ENCODE measurements at places on chromosomes 12 and 14.

DNA sequence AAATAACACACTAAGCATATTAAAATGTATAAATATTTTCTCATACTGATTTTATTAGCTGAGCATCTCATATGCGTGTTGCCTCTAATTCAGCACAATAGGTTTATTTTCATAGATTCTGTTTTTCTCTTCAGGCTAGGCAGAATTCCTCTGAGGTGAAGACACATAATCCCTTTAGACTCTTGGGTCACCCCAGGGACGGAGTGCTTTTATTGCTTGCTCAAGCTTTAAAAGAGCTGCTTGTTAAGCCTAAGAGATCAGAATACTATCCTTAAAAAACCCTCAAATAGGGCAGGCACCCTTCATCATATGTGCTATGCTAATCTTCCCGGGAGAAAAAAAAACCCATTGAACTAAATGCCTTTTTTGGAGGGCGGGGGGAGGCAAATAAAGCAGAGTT, 390.1 kb downstream of the KCNH5 start:
- DNase-seq, result no peak

DNA sequence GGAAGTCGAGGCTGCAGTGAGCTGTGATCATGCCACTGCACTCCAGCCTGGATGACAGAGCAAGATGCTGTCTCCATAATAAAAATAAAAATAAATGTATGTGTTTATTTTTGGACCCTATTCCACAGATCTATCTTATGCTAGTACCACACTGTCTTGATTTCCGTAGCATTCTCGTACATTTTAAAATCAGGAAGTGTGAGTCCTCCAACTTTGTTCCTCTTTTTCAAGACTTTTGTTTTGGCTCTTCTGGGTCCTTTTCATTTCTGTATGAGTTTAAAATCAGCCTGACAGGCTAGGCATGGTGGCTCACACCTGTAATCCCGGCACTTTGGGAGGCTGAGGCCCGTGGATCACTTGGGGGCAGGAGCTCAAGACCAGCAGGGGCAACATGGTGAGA, 25.8 kb downstream of the DAO start:
- no peak for DNase-seq

DNA sequence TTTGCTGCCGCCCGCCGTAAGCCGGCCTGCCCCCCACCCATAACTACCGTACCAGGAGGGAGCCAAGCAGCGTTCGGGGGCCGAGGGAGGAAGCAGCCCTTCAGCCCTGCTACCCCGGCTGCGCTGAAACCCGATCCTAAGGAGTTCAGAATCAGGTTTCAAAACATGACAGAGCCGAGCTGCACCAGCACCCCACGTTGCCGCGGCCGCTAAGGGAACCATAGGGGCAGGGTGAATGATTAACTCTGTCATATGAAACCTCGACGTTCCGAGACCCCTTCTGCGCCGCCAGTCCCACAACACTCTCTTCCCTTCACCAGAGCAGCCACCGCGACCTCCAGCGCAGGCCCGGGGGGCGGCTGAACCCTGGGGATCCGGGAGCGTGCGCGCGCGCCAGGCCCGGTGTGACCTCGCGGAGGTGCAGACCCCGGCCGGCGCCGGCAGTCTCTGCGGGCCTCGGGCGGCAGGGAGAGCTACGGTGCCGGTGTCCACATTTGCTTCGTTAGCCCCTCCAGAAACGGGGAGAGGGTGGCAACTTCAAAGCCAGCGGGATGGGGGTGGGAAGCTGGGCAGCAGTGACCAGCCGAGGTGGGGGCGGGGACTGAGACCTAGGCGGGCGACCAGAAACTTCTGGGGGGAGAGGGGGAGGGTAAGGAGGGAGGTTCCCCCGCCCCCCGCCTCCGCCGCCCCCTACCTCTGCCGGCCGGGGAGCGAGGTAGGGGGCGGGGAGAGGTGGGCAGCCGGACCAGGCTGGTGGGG, 1.6 kb downstream of the SIX4 start:
- DNase-seq, result no peak

DNA sequence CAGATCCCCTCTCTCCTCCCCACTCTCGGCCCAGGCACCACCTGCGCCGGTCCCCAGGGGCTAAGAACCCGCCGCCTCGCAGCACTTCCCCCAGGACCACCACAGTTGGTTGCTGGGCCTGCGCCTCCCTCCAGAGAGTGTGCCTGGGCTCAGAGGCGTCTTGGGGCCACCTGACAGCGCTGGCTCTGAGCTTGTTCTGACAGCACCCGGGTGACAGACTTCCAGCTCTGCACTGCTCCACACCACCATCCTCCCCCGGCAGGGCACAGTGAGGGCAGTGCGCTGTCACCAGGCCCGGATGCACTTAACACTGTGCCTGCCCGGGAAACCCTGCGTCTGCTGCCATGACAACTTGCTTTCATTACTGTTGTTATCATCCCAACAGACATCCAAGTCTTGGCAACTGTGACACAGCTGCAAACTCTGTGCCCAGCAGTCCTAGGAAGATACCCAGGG, 6.6 kb downstream of the BRF1 start:
- peak; percentile 42 for DNase-seq

DNA sequence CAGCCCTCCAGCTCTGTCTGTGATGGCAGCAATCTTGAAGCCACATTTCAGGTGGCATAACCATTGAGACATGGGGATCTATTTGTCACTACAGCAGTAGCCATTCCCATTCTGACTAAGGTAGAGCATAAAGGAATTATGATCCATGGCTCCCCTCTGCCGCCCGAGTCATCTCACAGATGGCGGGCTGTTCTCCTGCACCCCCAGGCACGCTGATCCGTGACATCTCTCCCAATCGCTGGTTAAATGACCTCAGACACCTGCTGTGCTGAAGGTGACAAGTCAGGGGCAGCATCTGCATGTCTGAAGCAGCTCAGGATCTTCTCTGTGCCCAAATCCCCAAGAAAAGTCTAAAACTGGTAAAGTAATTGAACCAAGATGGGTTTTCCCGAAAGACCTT, 124.3 kb downstream of the ZFP36L1 start:
- no peak for DNase-seq

GRCh38 chr12:104535369-104535768, 78.6 kb downstream of the CHST11 start:
- no peak for DNase-seq

DNA sequence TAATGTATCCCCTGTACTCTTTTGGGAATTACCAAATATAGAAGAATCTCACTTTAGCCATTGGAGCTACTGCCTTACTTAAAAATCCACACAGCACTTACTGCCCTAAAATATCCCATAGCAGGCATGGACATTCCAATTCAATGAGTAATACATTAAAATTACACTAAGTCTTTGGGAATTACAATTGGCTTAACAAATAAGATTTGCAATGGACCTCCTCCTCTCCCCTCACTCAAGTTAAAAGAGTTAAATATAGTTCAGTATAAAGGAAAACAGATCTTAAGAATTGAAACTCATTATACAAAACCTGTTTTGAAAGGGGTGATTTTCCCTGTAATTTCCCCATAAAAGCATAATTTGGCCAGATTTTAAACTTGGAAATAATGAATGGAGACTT, 477.1 kb downstream of the SLC16A7 start:
- DNase-seq, result no peak

- DNase-seq, result no peak
Observed at GRCh38 chr12:104710940-104711689, 247.0 kb downstream of the SLC41A2 start.

- DNase-seq, result peak; percentile 30
Observed at GRCh38 chr12:26097046-26097878, 27.6 kb downstream of the BHLHE41 start.

GRCh38 chr14:53510281-53510912, 357.3 kb upstream of the DDHD1 start:
- DNase-seq, result no peak

- peak; percentile 49 for DNase-seq
Observed at GRCh38 chr14:105528586-105529318, 2.4 kb downstream of the TMEM121 start.

GRCh38 chr14:23562822-23563472, 4.6 kb downstream of the AP1G2 start:
- peak; percentile 43 for DNase-seq

DNA sequence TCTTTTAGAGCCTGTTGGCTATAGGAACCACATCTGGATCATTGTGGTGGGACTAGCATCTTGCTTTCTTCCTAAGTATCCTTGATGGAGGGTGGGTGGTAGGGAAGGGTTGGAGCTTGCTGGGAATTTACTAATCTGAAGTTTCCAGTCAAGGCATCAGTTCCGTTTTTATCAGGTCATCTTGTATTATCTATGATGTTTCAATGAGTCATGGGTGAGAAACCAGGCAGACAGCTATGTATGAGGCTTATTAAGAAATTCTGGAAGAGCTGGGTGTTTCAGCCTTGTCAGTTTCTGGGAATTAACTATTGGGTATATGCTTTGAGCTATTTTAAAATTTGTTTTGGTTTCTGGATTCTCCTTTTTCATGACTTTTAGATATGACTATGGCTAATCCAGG, 11.3 kb downstream of the TSFM start:
- DNase-seq, result no peak

DNA sequence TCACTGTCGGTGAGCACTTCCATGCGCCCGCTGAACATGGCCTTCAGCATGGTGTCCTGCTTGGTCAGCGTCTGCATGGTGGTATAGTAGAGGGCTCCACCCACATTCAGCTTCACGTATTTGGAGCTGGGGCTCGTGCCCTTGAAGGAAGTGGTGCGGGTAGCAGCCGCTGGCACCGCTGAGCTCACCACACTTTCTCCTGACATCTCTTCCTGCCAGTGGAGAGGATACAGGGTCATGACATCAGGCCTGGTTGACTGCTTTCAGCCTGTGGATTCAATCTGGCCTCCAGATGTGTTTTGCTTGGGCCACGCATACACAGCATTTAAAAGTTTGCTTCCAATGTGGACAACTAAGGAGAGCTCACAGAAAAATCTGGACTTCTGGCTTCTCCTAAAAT, 7.6 kb downstream of the KCTD10 start:
- no peak for DNase-seq

DNA sequence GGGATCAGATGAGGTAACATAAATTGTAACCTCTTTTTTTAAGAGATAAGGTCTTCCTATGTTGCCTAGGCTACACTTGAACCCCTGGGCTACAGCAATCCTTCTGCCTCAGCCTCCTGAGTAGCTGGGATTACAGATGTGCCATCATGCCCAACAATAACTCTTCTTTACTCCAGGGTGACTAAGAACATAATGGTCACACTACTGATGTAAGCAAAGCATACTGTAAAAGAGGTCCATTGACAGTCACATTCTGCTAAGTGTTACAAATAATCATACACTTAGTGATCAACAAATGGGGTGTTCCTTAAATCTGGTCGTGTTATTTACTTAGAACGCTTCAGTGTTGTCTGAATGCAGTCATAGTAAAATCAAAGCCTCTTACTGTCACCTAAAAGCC, 68.9 kb downstream of the EPS8 start:
- DNase-seq, result no peak

DNA sequence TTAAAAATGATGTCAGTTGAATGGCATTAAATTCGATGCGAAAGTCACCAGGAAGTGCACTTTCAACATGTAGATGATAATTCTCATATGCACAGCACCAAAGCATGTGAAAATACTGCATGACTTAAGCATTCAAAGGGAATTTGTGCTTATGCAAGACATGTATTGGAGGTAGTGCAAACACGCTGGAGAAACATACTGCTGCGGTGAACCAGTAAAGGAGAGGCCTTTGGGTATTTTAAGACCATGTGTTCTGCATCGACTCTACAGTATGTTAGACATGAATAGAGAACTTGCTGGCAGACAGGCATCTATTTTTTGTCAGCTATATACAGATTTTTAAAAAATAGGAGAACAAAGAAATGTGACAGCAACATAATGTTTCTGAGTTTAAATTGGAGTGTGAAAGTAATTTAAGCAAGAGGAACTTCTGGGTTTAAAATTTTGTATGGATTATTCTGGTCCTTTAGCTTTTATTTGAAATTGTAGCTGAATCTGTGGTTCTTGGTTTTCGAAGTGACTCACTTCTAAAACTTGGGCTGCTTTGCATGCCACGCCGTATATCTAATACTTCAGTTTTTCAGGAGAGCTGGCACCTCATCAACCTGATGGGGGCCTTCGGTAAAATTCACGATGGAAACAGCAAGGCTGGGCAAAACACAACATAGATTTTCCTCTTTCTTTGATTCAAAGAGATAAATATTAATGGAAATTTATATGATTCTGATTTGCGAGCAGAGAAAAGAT, 408.7 kb downstream of the APAF1 start:
- DNase-seq, result no peak

DNA sequence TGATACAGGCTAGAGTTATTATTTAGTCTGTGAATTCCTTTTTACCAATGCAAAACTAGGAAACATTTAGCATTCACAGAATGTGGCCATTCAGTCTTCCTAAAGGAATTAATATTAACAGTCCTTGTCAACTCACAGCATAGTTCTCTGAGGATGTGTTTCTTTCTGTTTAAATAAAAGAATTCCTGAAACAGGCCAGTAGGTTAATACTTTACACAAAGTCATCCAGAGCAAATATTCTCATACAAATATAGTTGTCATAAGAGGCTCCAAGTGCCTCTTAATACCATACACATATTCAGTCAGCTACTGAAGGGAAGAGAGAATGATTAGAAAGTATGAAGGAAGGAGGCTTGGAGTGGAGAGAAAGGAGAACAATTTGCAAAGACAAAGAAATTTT, 120.1 kb downstream of the LMNTD1 start:
- no peak for DNase-seq

GRCh38 chr12:49538510-49539403, at the start of gene KCNH3:
Gene KCNH3, plus strand, starts transcription at chr12:49539030. Its CDS starts 387 bp downstream, at chr12:49539417.
- DNase-seq, result peak; percentile 85

DNA sequence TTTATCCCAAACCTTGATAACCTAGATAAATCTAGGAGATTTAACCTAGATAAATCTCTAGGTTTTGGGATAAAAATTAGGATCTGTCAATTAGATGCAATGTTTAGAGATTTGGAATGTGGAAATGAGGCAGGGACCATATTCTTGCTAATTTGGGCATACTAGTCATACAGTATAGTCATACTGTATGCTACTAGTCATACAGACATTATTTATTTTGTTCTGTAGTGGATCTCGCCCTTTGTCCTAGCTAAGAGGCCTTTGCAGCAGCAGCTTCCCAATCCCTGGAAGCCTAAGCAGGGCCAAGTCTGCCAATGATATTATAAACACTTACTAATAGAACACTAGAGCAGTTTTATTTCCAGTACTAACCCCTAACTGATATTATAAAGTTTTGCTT, 136.4 kb downstream of the CEP128 start:
- DNase-seq, result no peak

DNA sequence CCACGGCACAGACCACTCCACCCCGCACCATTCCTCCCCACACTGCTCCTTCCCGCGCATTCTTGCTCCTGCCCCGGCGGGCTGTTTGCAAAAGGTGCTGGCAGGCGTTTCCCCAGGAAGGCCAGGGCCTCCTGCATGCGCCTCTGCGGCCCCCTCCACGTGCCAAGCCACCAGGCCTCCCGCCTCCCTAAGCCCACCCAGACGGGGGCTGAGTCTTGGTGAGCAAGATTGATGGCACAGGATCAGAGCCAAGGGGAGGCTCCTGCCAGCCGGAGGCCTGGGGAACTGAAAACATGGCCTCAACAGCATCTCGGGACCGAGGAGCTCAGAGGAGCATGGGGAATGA, 328.3 kb upstream of the DIO3 start:
- DNase-seq, result no peak

GRCh38 chr12:42586268-42586667, 3.3 kb downstream of the PRICKLE1 start:
- DNase-seq, result no peak

GRCh38 chr12:131287015-131287937, 333.6 kb downstream of the ADGRD1 start:
- no peak for DNase-seq

Measured in activated gamma-delta T cell treated with anti-CD3 and anti-CD28 coated beads, Interleukin-2, amount 50 U/mL, for 16 hours (primary cell).